NCI-H2029 (cell line): ENCODE measurements at places on chromosomes 6 and 20.
A peak's percentile ranks its signal among the peaks of the same experiment; 100 is the strongest.

DNA sequence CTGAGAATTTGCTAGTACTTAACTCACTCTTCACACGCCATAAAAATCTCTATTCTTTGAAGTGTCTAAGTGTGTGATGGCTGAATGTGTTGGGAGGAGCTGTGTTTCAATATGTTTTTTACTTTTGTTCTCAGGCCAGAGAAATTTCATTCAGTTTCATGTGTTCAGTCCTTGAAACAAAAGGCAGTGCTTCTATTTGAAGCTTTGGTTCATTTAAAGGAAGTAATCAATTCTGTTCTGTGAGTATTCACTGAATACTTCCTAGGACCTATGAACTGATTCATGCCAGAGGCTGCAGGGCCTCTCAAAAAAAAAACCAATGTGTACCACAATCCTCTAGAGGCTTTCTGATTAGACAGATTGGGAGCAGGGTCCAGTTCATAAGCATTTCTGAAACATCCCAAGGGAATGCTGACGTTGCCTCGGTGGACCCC lies 12.4 kb upstream of the F13A1 start:
- no peak for DNase-seq

DNA sequence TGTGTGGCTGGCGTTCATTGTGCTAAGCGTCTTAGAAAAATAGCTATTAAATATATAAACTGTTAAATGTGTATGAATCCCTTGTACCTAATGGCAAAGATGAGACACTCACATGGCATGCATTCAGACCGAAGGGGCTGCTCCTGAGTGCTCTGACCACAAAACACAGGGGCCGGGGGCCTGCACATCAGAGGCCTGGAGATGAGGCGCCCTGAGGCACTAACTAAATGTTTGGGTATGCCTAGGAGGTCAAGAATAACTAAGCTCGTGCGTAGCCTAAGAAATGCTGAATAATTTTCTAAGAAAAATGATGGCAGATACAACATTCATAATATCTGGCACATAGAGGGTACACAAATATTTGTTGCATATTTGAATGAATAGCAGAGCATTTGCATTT lies 92.5 kb downstream of the PSMB1 start:
- no peak for DNase-seq

- no peak for DNase-seq
Observed at GRCh38 chr6:79431537-79431933, 105.7 kb downstream of the LCA5 start.

DNA sequence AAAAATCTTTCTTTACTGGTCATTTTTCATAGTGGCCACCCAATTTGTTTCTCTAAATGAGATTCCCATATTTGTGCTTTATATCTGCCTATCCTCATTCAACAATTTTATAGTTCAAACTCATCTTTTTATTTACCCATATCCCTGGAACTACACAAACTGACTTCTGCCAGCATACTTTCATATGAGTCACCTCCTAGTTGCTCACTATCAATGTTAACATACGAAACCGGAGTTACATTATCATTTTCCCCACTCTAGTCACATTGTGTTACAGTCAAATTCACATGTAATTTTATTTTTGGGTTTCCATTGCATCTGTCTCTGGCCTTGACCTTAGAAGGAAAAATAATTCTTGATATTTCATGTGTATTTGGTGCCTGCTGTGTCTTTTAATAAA lies 499.4 kb downstream of the MAFB start:
- no peak for DNase-seq

DNA sequence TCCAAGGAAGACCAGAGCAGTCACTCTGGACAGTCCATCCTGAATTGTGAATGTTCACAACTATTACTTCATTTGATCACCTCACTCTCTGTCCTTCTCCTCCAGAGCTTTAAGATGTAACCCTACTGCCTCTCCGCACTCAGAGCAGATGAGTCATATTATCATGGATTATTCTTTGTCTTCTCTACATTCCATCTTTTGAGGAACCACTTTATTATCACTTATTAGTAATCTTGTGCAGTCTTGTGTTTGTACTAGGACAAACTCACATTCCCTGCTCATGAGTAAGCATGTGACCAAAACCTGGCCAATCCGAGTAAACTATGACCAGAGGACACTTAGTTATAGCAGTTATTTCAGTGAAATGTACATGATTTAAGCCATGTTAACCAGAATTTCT lies 401.5 kb upstream of the ADGRB3 start:
- DNase-seq, result no peak

GRCh38 chr20:48209102-48209501 lies 423.8 kb upstream of the SULF2 start:
- no peak for DNase-seq

DNA sequence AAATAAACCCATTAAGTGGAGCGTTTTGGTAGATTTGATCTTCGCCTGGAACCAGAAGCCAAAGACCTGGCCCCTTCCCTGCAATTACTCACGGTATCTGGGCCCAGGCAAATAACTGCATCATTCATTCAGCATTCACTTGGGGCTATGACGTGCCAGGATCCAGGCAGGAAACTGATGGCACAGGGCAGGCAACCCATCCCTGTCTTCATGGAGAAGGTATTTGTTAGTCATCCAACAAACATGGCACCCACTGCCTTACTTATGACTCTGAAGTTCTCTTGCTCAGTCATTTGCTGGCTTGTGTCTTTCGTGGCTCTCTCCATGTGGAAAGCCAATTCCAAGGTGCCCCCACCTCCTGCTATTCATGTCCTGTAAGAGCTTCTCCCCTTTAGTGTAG lies 232.4 kb downstream of the BMP7 start:
- no peak for DNase-seq

DNA sequence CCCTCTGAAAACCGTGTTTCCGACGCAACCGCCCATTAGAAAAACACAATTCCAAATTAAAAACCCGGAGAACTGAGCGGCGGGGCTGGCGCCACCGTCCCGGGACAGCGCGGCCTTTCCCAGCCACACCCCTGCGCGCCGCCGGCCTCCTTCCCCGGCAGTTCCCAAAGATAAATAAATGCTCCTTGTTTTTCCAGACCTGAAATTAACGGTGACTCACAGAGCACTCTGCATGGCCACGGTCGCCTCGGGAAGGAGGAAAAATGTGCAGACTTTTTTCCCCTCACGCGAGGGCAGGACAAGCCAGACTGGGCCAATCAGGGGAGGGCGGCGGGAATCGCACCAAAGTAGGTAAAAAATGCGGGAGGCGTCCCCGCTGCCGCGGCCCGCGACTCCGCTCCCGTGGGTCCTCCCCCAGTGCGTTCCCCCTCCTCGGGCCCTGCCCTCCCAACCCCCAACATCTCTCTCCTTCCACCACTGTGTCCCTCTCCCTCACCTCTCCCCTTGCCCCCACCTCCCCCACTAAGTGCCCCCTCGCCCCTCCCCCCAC lies 828 bp upstream of the DSTN start:
- peak; percentile 77 for DNase-seq

- peak; percentile 90 for DNase-seq
Observed at GRCh38 chr6:30707281-30707850, 9.7 kb downstream of the MDC1 start.
